T-helper 22 cell (primary cell): ENCODE measurements at places on chromosomes 12 and 14.
A peak's percentile ranks its signal among the peaks of the same experiment; 100 is the strongest.

DNA sequence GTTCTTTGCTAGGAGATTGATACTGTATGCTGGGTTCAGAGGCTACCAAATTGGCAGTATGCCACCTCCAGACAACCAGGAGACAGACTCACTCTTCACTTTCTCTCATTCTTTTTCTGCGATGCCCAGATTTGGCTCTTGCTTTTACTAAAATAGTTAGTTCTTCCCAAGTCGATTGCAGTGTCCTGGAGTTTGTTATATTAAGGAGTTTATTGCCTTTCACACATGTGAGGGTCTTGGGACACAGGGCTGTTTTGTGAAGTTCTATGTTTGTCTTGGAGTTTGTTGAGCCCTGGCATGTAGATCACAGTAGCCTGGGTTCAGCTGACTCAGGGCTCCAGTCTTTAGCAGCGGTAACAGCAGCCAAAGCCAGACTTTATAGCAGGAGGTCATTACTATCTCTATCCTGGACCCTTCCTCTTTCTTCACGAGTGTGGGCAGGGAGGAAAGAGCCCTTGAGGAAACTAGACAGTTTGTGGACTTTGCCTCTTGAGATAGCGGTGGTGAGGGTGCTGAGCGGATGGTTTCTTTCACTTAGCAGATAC lies 1.6 kb downstream of the MLEC start:
- no peak for DNase-seq

GRCh38 chr14:73741386-73741875 lies 27.2 kb upstream of the PNMA1 start:
- peak; percentile 71 for DNase-seq

GRCh38 chr14:88030892-88031291 lies 26.0 kb downstream of the GPR65 start:
- no peak for DNase-seq

- no peak for DNase-seq
Measured at GRCh38 chr12:65308006-65308405, 29.5 kb downstream of the MSRB3 start.

GRCh38 chr14:70350078-70350477 lies 9.4 kb downstream of the COX16 start:
- no peak for DNase-seq
